ENCODE measurements at places on chromosomes 2 and 18.

DNA sequence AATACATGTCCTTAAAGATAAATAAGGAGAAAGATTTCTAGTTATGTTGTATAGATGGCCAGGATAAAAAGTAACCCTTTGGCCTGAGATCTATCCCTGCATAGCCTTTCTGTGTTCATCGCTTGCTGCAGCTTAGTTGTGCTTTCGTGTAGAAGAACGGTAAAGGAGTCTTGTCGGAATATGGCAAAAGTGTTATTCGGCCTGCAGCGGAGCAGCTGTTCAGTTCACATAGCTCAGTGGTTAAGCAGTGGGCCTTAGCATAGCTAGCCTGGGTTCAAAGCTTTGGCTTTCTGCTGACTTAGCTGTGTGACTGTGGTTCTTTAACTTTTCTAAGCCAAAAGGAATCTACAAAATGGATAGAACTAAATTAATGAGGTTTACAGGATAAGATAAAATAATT is 55.4 kb downstream of the MALT1 start:
- DNase-seq: no peak

DNA sequence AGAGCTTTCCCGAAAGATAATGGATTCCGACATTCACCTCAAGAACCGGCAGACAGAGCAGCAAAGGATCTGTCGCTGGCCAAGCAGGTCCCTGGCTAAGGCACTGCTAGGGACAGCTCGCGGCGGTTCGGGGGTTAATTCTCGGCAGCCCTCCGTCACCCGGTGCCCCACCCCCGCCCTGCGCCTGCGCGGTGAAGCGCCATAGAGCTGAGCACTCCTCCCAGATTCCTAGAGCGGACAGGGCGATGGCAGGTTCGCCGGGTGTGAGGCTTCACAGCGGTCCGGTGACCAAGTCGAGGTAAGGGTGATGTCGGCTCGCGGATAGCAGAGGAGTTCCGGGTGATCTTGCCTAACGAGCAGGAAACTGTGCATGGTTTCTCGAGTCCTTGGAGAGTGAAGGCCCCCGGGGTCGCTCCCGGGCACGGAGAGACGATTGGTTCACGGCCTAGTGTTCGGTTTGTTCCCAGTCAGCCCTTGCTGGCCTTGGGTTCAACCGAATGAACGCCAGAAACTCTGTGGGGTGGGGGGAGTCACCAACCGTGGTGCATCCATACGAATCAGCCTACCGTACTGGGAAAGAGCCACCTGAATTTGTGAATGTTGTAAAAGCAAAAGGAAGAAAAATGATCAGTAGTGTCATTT is at the start of gene ZSCAN30:
ZSCAN30 (minus strand) TSS at position 136 of the 642 bp plus-strand sequence. CDS start 25,877 bp downstream, outside the sequence.
- peak; percentile 88 for DNase-seq

GRCh38 chr2:189570570-189571031 is 10.0 kb downstream of the SLC40A1 start:
- no peak for DNase-seq

DNA sequence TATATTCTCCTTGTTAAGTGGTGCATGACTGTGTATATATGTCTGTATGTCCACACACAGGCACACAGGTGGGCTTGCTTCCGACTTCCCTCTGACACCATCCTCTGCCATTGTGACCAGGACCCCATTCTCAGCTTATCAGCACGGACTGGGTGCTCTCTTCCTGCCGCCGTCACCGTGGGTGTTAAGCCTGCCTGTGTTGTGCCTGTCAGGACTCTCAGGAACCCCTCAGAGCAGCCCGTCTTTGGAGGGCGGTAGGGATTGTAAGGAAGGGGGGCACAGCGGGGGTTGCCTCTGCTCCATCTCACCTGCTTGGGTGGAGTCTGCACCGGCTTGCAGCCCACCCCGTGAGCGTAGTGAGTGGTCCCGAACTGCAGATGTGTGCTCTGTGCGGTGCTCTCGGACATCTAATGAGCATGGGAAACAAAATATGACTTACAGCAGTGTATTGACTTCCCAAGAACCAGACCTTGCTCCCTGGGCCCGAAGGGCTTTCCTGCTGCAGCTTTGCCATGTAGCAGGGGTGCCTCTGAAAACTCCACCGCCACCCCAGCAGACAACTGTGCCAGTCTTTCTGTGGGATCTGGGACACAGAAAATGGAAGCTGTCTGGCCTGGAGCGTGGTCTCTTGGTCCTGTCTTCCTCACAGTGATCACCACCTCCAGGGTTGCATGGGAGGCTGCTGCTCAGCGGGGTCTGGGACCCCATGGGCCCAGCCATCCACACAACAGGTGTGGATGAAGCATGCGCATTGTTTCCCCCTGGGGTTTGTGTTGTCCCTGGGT is 58.9 kb downstream of the SH3RF3 start:
- no peak for DNase-seq

DNA sequence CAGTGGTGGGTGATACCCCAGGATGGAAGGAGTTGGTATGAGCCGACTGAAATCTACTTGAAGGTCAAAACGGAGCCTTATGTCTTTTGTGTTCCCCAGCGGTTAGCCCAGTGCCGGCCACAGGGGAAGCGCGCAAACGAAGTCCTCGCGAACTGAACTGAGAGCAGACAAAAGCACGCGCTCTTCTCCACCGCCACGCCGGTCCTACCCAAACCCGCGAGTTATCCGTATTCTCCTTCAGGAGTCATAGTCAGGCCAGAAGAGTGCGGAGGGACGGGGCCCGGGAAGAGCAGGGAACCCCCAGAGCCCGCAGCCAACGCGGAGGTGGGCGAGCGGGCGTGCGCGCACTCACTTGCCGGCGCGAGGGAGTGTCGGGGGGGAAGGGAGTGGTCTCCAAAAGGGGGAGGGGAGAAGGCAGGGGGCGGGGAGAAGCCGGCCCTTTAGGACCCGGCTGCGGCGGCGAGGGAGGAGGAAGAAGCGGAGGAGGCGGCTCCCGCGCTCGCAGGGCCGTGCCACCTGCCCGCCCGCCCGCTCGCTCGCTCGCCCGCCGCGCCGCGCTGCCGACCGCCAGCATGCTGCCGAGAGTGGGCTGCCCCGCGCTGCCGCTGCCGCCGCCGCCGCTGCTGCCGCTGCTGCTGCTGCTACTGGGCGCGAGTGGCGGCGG is at the start of gene IGFBP2:
IGFBP2 (plus strand) TSS at position 469 of the 664 bp plus-strand sequence; CDS start at position 573, 104 bp downstream.
- DNase-seq: peak; percentile 90

- DNase-seq: no peak
Measured at GRCh38 chr2:85951351-85952067, 62.7 kb upstream of the ST3GAL5 start.

- DNase-seq: no peak
Measured at GRCh38 chr2:119647440-119648169, 31.4 kb upstream of the TMEM177 start.

GRCh38 chr2:28640260-28640907 is 111.2 kb upstream of the PPP1CB start:
- DNase-seq: no peak
